ENCODE measurements at places on chromosomes 5 and 9.

- H3K4me1 ChIP-seq, result no peaks in the 10 kb centered on the region
- H3K36me3 ChIP-seq, result no peaks in the 10 kb centered on the region
- DNase-seq, result no peak
- H3K4me3 ChIP-seq, result no peak overlapping the region
- H3K27me3 ChIP-seq, result no peaks in the 10 kb centered on the region
- H3K27ac ChIP-seq, result no peak overlapping the region
Measured at GRCh38 chr5:142122121-142122520, 13.5 kb downstream of the NDFIP1 start.

GRCh38 chr9:251398-251797, 36.7 kb downstream of the DOCK8 start:
- no peak overlapping the region for H3K27ac ChIP-seq
- no peaks in the 10 kb centered on the region for H3K36me3 ChIP-seq
- H3K27me3 ChIP-seq, result no peaks in the 10 kb centered on the region
- no peaks in the 10 kb centered on the region for H3K4me1 ChIP-seq

DNA sequence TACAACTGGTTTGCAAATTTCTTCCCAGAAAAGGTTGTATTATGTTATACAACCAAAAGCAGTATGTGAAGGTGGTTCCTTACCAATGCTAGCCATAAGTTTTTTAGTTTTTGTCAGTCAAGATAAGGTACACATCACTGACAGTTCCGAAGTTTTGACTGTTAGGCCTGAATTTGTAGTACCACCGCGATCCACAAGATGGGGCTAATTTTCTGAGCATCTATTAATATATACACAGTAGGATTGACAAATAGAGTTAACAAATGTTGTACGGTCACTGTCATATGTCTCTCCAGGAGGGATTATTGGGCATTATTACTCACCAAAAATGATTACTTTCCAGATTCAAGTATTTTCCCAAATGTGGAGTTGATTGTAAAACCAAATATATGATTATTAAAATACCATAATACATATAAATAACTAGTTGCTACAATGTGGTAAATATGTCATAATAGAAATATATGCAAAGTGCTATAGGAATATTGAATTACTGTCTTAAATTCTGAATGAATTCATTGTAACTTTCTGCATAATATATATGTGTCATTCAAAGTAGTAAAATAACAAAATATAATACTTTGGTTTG, 28.4 kb upstream of the LRRC19 start:
- peak; percentile 24 for DNase-seq
- H3K27me3 ChIP-seq, result no peaks in the 10 kb centered on the region
- no peak overlapping the region for H3K27ac ChIP-seq
- H3K4me3 ChIP-seq, result no peak overlapping the region
- H3K4me1 ChIP-seq, result no peaks in the 10 kb centered on the region

- no peak for DNase-seq
- no peak overlapping the region for H3K27ac ChIP-seq
- no peak overlapping the region for H3K4me3 ChIP-seq
- no peaks in the 10 kb centered on the region for H3K36me3 ChIP-seq
Measured at GRCh38 chr9:35962126-35962906, 4.4 kb upstream of the OR2S2 start.

- H3K36me3 ChIP-seq, result no peaks in the 10 kb centered on the region
- H3K4me1 ChIP-seq, result no peaks in the 10 kb centered on the region
- no peaks in the 10 kb centered on the region for H3K27me3 ChIP-seq
- H3K4me3 ChIP-seq, result no peak overlapping the region
- DNase-seq, result no peak
Measured at GRCh38 chr9:136777359-136777758, 13.0 kb upstream of the LCN15 start.

DNA sequence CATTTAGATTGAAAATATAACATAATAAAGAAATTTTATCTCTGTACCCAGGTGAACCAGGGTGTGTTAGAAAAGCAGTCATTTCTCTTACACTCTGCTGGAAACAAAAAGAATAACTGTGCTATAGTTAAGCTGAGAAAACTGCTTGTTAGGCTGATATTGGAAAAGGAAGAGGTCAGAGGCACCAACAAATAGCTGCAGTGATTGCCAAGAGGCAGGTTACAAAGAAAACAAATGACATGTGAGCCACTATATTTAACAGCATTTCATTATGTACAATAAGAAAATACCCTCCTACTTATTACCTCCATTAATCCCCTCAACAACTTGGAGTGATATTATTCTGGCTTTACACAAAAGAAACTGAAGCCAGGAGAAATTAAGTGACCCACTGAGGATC, 607.9 kb upstream of the TLE4 start:
- H3K4me3 ChIP-seq, result no peak overlapping the region
- no peak overlapping the region for H3K27ac ChIP-seq
- no peaks in the 10 kb centered on the region for H3K36me3 ChIP-seq
- H3K27me3 ChIP-seq, result no peaks in the 10 kb centered on the region
- H3K4me1 ChIP-seq, result no peaks in the 10 kb centered on the region
- DNase-seq, result no peak

DNA sequence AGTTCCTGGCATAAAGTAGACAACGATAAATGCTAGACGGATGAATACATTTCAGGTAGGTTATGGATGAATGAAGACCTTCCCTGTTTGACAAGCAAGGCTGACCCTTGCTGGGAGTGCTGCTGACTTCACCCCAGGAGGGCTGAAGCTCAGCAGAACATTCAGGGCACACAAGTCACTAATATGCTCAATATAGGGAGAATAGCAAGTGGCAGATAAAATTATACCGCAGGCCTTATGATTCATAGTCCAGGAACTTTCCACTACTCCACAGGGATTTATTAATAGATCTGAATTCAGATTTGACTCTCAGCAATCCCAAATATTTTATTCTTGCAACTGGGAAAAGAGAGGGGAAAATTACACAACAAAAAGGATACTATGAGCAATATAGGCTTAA, 38.2 kb upstream of the GRAMD2B start:
- peaks cover 2% of the 10 kb centered on the region for H3K4me1 ChIP-seq
- no peak overlapping the region for H3K27ac ChIP-seq
- H3K36me3 ChIP-seq, result no peaks in the 10 kb centered on the region
- no peak overlapping the region for H3K4me3 ChIP-seq
- H3K27me3 ChIP-seq, result no peaks in the 10 kb centered on the region

DNA sequence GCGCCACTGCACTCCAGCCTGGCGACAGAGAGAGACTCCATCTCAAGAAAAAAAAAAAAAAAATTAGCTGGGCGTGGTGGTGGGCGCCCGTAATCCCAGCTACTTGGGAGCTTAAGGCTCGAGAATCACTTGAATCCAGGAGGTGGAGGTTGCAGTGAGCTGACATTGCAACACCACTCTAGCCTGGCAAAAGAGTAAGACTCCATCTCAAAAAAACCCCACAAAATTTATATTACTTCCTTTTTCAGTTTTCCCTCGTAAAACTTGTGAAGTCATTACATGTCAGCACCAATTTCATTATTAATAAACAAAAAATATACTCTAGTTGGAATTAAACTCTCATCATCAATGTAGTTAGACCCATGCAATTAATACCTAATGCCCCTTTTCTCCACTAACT, 43.9 kb downstream of the SHLD3 start:
- no peak overlapping the region for H3K4me3 ChIP-seq
- no peak for DNase-seq
- peaks cover 71% of the 10 kb centered on the region for H3K36me3 ChIP-seq
- H3K4me1 ChIP-seq, result no peaks in the 10 kb centered on the region
- H3K27ac ChIP-seq, result no peak overlapping the region

- DNase-seq, result no peak
- H3K4me3 ChIP-seq, result no peak overlapping the region
- no peaks in the 10 kb centered on the region for H3K36me3 ChIP-seq
- H3K4me1 ChIP-seq, result no peaks in the 10 kb centered on the region
- H3K27ac ChIP-seq, result no peak overlapping the region
- H3K27me3 ChIP-seq, result no peaks in the 10 kb centered on the region
Measured at GRCh38 chr5:127744241-127744640, 41.0 kb downstream of the CCDC192 start.

- no peak overlapping the region for H3K27ac ChIP-seq
- H3K27me3 ChIP-seq, result no peaks in the 10 kb centered on the region
- DNase-seq, result no peak
- H3K4me3 ChIP-seq, result no peak overlapping the region
- H3K4me1 ChIP-seq, result no peaks in the 10 kb centered on the region
Measured at GRCh38 chr5:62494772-62495171, 82.2 kb downstream of the IPO11 start.

- no peak for DNase-seq
- H3K4me3 ChIP-seq, result no peak overlapping the region
- H3K27ac ChIP-seq, result no peak overlapping the region
- H3K36me3 ChIP-seq, result no peaks in the 10 kb centered on the region
- H3K27me3 ChIP-seq, result no peaks in the 10 kb centered on the region
Measured at GRCh38 chr9:89505911-89506310, 8.0 kb upstream of the SEMA4D start.

DNA sequence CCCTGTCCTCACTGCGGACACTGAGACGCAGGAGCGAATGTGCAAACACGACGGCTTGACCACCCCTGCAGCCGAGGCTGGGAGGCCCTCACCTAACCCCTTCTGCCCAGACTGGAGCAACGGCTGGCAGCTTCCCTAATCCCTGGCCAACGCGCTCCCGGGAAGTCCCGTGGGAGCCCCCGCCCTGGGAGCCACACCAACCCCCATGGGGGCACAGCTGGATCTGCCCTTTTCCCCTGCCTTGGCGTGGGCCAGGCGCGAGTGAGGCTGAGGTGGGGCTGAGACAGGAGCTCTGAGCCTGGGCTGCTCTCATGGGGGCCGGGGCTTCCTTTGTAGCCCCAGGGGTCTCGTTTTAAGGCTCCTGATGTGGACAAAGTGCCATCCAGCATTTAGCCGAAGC, 4.6 kb upstream of the DNLZ start:
- no peak overlapping the region for H3K4me3 ChIP-seq
- DNase-seq, result no peak
- H3K4me1 ChIP-seq, result peaks cover 11% of the 10 kb centered on the region
- H3K27ac ChIP-seq, result no peak overlapping the region
- peaks cover 3% of the 10 kb centered on the region for H3K36me3 ChIP-seq
- H3K27me3 ChIP-seq, result no peaks in the 10 kb centered on the region

GRCh38 chr5:37771731-37772130, 68.1 kb downstream of the GDNF start:
- H3K4me1 ChIP-seq, result peaks cover 2% of the 10 kb centered on the region
- no peak for DNase-seq
- no peaks in the 10 kb centered on the region for H3K36me3 ChIP-seq
- no peak overlapping the region for H3K27ac ChIP-seq
- no peak overlapping the region for H3K4me3 ChIP-seq

DNA sequence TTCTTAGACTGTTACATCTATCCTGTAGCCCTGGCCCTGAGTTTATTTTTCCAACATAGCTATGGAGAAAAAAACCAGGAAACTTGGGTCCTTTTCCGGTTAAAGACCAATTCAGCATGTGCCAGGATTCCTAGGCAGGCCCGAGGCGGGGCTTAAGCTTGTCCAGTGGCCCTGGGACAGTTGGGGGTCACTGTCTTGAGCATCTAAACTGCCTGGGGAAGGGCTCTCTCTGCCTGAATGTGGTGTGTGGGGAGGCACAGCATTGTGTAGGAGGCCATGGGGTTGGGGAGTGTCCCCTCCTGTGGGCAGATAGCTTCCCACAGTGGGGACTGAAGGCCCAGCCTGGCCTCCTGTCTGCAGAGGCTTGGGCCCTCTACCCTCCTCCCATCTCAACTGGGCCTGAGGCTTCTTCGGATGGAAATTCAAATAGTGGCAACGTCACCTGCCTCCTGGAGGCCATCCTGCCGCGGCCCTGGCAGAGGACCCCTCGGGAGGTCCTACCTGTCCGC, 88.8 kb downstream of the PHF2 start:
- peaks cover 7% of the 10 kb centered on the region for H3K4me1 ChIP-seq
- DNase-seq, result no peak
- no peak overlapping the region for H3K27ac ChIP-seq
- H3K4me3 ChIP-seq, result no peak overlapping the region
- no peaks in the 10 kb centered on the region for H3K27me3 ChIP-seq

GRCh38 chr5:99005506-99005905, 76.7 kb upstream of the CHD1 start:
- H3K4me1 ChIP-seq, result no peaks in the 10 kb centered on the region
- H3K36me3 ChIP-seq, result no peaks in the 10 kb centered on the region
- DNase-seq, result no peak
- no peak overlapping the region for H3K4me3 ChIP-seq

- no peaks in the 10 kb centered on the region for H3K27me3 ChIP-seq
- no peak overlapping the region for H3K4me3 ChIP-seq
- peaks cover 3% of the 10 kb centered on the region for H3K36me3 ChIP-seq
- H3K4me1 ChIP-seq, result no peaks in the 10 kb centered on the region
- H3K27ac ChIP-seq, result no peak overlapping the region
Measured at GRCh38 chr9:37243588-37244345, 123.4 kb downstream of the ZCCHC7 start.

DNA sequence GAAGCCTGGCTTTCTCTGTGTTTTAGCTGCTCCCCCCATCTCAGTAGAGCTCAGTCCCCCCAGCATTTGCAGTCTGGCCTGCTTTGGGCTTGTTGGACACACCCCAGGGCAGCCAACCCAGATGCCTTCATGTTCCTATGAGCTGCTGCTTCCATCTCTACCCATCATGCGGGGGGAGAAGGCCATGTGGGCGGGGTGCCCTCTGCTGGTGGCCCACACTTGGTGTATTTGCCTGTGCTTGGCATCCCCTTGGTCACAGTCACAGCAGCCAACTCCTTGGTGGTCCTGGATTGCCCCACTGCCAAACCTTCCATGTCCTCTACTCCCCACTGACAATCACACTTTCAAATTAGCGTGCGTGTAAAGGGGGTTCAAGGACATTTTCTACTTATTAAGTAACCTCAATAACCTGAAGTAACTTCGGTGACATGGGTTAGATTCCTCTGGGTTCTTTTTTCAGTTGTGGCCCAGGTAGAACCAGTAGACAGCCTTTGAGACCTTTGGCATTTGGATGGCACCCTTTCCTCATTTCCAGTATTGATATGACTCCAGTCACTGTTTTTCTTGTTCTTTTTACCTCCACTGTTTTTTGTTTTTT, 42.8 kb downstream of the SNX30 start:
- no peaks in the 10 kb centered on the region for H3K36me3 ChIP-seq
- H3K27me3 ChIP-seq, result no peaks in the 10 kb centered on the region
- DNase-seq, result peak; percentile 30

GRCh38 chr5:147507480-147508126, 2.3 kb downstream of the DPYSL3 start:
- H3K27me3 ChIP-seq, result no peaks in the 10 kb centered on the region
- no peak for DNase-seq
- peaks cover 4% of the 10 kb centered on the region for H3K4me1 ChIP-seq
- H3K27ac ChIP-seq, result no peak overlapping the region
- H3K4me3 ChIP-seq, result peak overlapping the region; percentile 89
- no peaks in the 10 kb centered on the region for H3K36me3 ChIP-seq

- no peak overlapping the region for H3K27ac ChIP-seq
- no peak for DNase-seq
- no peaks in the 10 kb centered on the region for H3K27me3 ChIP-seq
- no peaks in the 10 kb centered on the region for H3K36me3 ChIP-seq
- H3K4me1 ChIP-seq, result no peaks in the 10 kb centered on the region
Measured at GRCh38 chr5:56751572-56752313, 63.6 kb upstream of the MAP3K1 start.

DNA sequence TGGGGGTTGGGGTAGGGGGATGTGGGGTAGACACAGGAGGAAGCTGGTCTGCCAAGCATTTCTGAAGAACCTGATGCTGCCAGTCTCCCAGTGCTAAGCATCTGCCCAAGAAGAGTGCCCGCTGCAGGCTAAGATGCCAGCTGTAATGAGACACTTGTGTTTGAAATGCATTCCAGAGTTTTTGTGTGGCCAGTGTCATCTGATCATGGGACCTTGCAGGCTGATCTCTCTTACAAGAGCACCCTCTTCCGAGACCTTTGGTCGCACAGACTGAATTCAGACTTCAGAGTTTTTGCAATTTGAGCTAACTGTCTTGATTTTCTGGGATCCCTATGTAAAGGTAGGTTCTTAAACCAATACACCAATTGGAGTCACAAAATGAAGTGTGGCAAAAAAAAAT, 58.1 kb downstream of the DENND1A start:
- DNase-seq, result no peak
- peaks cover 7% of the 10 kb centered on the region for H3K4me1 ChIP-seq
- peaks cover 3% of the 10 kb centered on the region for H3K36me3 ChIP-seq
- no peak overlapping the region for H3K4me3 ChIP-seq
- no peak overlapping the region for H3K27ac ChIP-seq
- H3K27me3 ChIP-seq, result no peaks in the 10 kb centered on the region
